EL (cell line): ENCODE measurements at places on chromosomes 2 and 18.
A peak's percentile ranks its signal among the peaks of the same experiment; 100 is the strongest.

DNA sequence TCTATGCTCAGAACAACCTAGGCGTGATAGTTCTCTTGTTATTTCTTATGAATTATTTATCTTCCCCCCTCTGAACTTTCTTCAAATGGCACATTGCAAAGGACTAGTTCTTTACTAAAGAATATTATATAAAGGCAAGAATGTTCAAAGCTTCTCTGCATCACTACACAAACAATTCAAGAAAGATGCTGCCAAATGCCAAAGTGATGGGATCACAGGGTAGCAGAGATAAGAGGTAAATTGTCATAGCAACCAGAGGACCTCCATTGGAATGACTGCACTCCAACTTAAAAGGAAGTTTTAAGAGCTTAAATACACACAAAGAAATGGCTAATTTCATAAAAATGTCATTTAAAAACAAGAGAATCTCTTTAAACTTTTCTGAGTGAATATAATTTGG, 72.8 kb downstream of the AQP4 start:
- DNase-seq: peak; percentile 7

DNA sequence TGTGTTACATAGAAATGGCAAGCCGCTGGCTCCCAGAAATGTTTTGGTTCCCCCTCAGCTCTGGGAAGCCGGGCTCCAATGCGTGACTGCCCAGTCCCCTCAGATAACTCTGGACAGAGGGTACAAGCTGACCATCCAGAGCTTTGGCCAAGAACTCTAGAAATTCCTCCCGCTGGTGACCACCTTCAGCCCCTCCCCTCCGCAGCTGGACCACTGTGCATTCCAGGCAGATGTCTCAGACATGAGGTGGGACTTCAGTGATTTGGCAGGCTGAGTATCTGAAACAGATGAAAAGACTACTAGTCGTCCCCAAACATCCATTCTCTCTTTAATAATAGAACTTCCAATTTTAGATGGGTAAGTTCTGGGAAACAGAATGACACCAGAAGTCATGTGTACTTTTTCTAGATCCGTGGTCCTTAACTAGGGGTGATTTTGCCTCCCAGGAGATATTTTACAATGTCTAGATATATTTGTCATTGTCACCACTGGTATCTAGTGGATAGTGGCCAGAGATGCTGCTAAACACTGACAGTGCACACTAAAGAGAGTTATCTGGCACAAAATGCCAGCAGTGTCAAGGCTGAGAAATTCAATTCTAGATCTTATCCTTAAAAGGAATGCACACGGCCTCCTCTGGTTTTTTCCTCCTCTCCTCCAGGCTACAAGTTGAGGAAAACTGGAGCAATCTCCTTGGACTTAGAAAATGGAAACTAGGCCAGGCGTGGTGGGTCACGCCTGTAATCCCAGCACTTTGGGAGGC, 294.3 kb downstream of the SRBD1 start:
- peak; percentile 10 for DNase-seq

DNA sequence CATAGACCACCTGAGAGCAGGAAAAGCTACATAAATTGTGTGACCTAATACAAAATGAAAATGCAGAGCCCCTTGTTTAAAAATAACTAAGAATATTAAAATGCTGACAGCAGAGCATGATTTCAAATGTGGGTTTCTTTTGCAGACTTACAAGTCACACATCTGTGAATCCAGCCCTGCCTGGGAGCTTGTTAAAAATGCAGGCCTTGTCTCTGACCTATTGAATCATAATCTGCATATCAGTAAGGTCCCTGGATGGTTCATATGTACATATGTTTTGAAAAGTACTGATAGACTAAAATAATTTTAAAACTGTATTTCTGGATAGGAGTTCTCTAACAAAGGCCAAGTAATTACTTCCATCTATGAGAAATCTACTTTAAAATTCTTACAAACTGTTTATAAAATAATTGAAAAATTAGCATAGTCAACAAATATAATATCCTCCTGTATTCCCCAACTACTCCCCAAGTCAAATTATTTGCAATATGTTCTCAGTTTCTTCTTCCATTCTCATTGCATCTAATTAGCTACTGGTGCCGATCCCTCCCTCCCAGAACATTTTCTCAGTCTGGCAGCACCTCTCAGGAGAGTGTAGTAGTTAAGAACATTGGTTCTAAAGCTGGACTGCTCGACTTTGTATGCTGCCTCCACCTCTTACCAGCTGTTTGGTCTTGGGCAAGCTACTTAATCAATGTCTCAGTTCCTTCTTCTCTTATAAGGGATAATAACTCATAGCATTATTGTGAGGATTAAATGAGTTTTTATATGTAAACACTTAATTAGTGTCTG, 1040.4 kb upstream of the CDH2 start:
- no peak for DNase-seq

GRCh38 chr18:47724186-47724975, 206.1 kb downstream of the SMAD2 start:
- DNase-seq: no peak

DNA sequence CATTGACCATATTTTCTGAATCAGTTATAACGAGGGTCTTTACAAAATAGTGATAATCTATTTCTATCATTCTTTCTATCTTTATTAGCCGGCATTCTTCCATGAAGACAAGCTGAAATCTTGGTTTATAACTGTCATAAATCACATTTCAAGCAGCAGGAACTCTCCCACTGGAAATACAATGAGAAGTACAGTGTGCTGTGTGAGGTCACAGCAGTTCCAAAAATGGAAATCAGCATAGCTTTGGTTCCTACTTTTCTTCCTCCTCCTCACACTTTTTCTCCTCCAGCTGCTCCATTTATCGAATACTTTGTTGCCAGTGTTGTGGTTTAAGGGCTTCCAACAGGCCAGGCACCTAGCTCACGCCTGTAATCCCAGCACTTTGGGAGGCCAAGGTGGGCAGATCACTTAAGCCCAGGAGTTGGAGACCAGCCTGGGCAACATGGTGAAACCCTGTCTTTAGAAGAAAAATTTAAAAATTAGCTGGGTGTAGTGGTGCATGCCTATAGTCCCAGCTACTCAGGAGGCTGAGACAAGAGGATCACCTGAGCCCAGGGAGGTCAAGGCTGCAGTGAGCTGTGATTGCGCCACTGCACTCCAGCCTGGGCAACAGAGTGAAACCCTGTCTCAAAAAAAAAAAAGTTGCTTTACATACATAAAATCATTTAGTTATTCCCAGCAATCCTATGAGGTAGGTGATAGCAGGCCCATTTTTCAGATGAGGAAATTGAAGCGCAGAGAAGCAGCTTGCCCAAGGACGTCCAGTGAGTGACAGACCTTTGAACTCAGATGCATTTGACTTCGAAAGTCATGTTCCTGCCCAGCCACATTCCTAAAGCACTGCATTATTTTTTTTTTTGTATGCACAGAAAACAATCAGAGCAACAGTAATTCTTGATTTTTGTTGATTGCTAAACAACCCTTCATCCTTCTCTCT, 34.0 kb upstream of the GPR55 start:
- no peak for DNase-seq

- DNase-seq: peak; percentile 64
These were observed 13.0 kb upstream of the FAHD2A start for GRCh38 chr2:95389245-95390119.

DNA sequence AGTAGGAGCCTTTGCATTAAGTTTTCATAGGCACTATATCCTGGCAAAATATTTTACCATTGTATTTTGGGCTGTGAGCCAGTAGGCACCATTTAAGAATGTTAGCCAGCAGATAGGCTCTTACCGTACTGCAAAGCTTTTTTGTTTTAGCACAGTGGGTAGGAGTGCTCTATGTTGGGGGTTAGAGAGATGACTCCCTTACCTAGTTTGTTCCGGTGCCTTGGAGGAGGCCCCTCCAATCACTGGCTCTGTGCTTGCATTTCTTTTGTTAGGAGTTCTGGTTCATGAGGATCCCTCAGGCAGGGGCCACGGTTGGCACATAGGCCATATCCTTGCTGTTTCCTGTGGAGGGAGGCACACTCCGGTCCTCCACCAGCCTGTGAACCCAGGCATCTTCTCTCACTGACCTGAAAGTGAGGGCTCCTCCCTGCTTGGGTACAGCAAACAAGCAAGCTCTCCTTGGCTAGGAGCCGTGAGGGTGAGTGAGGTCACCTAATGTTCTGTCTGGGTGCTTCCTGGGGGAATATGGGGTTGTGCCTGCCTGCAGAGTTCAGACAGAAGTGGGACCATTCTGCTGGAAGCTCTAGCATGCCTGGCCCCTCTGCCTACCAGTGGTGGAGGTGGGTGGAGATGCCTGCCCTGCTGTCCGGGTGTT, 29.8 kb downstream of the LTBP1 start:
- DNase-seq: no peak

- DNase-seq: no peak
These were observed 75.8 kb upstream of the LRPPRC start for GRCh38 chr2:44071454-44072046.

GRCh38 chr2:194616334-194616733, 1040.7 kb upstream of the SLC39A10 start:
- DNase-seq: no peak

DNA sequence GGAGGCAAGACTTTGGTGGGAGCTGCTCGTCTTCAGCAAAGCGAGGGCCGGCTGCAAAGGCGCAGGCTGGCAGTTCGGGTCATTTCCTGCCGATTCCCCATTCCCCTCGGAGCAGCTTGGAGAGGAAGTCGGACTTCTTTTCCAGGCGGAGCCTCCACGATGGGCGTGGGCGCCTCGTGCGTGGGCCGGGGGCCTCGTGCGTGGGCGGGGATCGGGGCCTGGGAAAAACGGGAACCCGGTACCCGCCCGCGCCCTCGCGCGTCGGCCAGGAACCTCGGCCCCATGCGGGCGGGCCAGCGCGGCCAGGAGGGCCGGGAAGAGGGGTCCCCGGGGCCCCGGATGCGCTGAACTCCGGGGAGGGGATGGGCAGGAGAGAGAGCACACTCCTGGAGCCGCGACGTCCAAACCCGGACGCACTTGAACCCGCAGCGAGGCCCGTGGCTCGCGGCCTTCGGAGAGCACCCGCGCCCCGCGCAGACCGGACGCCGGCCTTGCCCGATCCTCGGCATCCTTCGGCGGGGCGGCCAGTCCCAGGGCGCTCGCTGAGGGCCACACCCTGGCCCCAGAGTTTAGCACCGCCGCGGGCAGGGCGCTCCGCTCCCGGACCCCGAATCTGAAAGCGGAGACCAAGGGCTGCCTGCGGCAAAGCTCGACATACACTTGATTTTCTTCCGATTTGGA, 368.4 kb downstream of the MTX2 start:
- peak; percentile 70 for DNase-seq
